NAMALWA (cell line): ENCODE measurements at places on chromosomes 7 and 10.

GRCh38 chr7:112360681-112361080 lies 89.6 kb upstream of the IFRD1 start:
- no peak for DNase-seq

GRCh38 chr10:72821606-72822005 lies 71.9 kb upstream of the OIT3 start:
- DNase-seq: no peak

- DNase-seq: no peak
Observed at GRCh38 chr10:60846173-60846572, 67.9 kb downstream of the CDK1 start.

- DNase-seq: peak; percentile 60
Observed at GRCh38 chr7:2971914-2972834, 71.5 kb downstream of the CARD11 start.

DNA sequence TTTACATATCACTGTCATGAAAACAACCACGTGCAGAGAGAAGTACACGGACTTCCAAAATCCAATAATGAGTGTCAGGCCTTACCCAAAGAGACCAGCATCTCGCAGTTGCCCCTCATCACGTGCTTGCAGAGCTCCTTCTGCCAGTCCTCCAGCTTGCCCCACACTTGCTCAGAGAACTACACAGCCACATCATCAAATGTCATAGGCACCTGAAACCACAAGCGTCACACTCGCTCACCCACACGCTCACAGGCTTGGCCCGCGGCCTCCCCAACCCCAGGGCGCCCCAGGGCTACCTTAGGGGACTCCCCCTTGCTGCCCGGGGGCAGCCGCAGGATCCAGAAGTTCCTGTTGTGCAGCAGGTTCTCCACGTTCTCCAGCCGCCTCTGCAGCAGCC lies 123.4 kb upstream of the ZNF746 start:
- no peak for DNase-seq

- no peak for DNase-seq
Observed at GRCh38 chr10:12589291-12589690, 239.9 kb downstream of the CAMK1D start.

GRCh38 chr7:81623251-81623855 lies 146.5 kb downstream of the HGF start:
- DNase-seq: no peak

DNA sequence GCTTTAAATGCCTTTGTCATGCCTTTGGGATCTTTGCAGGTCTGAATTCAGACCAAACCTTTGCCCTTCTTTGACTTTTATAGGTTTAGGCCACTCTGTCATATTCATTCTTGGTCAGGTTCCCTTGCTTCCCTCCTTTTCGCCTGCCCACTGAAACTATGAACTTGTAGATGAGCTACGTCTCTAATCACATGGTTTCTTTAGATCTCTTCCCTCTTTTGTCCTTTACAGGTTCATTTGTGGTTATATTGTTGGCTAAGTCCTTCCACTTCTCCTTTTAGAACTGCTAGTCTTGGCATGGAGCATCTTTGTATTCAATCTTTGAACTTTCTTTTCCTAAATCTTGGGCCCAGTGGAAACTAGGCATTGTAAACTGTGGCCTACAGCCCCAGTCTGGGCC lies 104.0 kb upstream of the ZEB1 start:
- no peak for DNase-seq

GRCh38 chr7:45955286-45955685 lies 34.2 kb upstream of the IGFBP3 start:
- no peak for DNase-seq

- DNase-seq: no peak
Observed at GRCh38 chr7:114885836-114886235, 36.1 kb upstream of the MDFIC start.

DNA sequence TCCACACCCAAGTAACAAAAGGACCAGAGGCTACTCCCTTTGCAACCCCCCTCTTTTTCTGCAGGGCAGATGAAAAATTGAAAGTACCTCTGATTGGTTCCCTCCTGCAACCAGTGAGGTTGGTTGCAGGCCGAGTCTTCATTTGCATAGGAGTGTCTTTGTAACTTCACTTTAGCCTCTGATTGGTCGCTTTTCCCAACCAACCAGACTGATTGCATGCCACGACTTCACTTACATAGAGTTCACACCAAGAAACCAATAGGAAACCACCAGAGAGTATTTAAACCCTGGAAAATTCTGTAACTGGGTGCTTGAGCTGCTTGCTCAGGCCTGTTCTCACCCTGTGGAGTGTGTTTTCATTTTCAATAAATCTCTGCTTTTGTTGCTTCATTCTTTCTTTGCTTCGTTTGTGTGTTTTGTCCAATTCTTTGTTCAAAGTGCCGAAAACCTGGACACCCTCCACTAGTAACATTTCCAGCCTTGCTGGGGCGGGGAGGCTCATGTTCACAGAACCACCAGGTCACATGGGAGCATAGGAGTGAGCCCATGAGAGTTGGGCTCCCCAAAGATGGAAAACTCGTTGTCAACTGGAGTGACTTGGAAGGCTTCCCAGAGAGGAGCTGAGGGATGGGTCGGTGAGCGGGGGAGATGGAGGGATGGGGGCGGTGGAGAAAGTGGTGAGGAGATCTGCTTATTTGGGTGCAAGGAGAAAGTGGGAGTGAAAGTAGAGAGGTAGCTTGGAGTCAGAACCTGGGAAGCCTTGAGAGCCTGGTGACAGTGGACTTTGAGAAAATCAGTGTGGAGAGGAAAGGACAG lies 223.6 kb downstream of the GFRA1 start:
- peak; percentile 3 for DNase-seq

GRCh38 chr10:69837261-69837660 lies 35.6 kb downstream of the COL13A1 start:
- no peak for DNase-seq

DNA sequence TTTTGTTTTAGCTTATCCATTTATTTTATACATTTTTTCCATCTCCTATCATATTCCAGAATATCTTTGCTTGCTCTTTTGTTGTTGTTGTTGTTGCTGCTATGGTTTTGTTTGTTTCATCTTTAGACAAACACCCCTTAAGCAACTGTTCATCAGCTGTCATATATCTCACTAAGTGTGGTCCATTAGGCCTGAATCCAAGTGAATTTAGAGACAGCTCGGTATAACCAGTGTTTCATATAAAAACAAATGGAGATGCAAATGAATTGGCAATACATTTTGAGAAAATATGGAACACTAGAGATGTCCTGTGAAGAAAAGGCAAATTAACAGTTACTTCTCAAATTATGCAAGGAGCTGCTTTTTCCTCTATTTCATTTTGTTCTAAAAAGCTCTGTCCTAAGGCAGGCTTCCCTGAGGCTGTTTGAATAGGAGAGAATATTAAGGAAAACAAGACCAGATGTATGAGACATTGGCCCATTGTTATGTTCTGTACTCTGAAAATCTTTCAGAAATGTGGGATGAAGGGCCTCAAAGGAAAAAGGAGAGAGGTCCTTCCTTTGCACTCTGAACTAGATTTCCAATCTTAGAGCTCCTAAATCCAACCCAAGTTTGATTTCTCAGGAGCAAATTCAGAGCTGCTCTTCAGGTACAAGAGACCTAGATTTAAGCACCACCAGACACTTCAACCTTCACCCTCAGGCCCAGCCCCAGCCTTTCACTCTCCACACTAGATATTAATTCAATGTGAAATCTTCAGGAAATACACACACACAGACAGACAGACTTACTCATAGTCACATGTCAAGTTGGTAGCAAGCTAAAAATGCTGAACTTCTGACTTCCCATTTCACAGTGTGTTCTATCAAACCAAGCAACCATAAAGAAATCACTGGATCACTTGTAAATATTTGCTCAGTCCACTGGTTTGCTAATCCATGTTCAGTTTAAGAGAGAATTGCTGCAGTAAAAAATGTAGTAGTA lies 5.4 kb downstream of the TFEC start:
- no peak for DNase-seq

DNA sequence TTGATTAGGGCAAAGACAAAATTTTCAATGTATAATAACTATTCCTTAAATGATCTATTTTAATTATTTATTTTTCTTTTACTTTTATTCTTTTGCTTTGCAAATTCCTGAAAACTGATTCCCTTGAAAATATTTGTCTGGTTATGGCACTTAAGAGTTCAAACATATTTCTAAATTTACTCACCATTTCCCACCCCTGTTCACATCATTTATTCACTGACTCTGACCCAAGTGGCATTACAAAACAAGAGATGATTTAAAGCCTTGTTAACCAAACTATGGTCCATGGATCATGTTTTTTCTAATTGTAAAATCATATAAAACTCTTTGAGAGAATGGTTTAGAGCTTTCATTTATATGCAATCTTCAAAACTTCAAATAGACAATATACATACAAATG lies 1256.1 kb upstream of the LRRN3 start:
- no peak for DNase-seq

DNA sequence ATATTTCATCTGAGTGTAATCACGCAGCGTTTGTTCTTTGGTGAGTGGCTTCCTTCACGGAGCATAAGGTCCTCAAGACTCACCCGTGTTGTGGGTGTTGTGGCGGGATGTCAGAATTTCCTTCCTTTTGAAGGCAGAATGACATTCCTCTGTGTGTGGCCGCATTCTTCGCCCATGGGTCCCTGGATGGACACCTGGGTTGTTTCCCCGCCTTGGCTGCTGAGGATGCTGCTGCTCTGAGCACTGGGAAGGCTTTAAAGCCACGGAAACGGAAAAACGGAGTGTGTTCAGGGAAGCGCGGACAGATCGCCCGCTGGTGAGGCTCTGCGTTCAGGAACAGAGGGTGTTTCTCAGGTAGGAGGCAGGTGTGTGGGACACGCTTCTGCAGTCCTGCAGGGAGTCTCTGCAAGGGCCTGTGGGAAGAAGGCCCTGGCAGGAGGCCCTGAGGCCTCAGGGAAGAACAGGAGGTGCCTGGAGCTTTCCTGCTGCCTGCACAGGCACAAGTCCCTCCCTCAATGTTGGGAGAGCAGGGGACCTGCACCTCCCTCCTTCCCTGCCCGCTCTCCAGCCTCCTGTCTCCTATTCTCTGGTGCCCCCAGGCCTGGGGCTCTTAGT lies 35.7 kb upstream of the SHH start:
- DNase-seq: no peak

DNA sequence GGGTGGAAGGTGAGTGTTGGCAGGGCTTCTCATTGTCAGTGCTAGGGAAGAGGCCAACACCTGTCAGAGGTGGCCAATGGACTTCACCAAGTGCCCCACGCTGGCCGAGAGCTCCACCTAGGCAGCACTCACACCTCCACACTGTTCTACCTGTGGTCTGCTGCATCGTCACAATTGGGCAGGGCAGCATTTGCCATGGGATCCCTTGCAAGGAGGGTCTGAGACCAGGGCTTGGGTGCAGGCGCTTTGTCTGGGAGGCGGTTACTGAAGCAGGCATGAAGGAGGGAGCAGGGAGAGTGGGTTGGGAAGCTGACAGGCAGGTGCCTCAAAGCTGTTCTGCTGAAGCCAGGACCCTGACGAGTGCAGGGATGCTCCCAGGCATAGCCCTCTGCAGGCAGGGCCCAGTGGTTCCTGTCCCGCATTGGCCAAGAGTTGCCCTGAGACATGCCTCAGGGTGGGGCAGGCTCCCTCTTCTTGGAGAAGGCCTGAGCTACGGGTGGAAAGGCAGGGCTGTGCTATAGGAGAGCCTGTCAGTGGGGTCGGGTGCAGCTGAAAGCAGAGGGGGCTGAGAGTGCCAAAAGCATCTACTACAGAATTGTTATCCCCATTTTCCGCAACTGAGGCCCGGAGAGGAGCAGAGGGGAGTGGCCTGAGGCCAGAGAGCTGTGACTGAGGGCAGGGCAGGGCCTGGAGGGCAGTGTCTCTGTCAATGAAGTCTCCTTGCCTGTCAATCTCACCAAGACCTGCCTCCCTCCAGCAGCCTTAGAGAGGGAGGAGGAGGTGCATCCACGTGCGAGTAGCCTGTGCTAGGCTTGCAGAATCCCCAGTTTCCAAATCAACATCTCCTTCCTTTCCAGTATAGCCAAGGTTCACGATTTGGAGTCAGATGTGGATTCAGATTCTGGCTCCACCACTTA lies 4.0 kb downstream of the RBP3 start:
- no peak for DNase-seq

DNA sequence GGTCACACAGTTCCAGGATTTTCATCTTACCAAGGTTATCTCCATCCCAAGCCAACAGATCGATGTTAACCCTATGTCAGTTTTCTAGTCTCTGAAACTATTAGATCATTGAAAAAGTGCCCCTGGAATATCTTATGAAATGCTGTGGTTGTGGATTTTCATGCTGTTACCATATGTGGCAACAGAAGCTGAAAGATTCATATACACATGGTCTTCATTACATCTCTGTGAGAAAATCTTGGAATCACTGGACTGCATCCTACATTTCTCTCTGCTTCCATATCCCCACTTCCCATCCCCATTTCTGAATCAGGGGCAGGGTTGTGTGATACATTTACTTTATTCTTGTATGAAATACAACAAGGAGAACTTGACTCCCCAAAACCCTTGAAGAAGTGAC lies 146.1 kb downstream of the SLC16A9 start:
- no peak for DNase-seq
